ENCODE measurements at places on chromosomes 6 and 20.

- no peak for DNase-seq
These were observed 96.5 kb downstream of the ALDH8A1 start for GRCh38 chr6:134853111-134854055.

- no peak for DNase-seq
These were observed 49.2 kb downstream of the CBFA2T2 start for GRCh38 chr20:33539129-33539528.

DNA sequence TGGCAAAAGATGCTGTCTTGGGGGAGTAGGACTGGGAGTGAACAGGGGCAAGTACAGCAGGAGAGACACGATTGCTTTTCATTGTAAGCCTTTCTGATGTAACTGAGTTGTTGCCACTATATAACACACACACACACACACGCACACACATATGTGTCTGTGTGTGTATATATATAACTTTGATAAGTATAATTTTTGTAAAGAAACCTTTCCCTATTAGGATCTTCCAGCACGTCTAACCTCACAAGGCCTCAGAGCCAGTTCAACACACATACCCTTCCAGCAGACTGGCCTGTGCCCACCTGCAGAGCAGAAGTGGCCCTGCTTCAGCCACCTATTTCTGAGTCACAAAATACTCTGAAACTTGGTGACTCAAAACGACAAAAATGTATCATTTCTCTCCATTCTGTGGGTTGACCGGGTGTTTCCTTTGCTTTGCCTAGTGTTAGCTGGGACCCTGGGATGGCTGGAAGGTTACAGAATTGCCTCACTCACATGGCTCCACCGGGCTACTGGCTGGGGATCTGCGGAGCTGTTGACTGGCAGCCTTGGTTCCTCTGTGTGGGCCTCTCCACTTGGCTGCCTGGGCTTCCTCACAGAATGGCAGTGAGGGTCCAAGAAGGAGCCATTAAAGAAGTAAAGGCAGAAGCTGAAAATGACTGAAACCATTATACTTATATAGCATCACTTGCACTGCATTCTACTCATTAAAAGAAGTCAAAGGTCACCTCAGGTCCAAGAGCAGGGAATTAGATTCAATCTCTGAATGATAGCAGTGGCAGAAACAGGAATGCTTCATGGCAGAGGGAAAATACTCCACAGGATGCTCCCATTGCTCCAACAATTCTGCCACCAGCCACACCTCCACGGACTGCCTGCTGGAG is 126.4 kb downstream of the BANF2 start:
- DNase-seq = no peak

GRCh38 chr6:17602888-17603287 is 2.8 kb downstream of the FAM8A1 start:
- no peak for DNase-seq

GRCh38 chr20:64183313-64183712 is 19.1 kb downstream of the MYT1 start:
- no peak for DNase-seq

DNA sequence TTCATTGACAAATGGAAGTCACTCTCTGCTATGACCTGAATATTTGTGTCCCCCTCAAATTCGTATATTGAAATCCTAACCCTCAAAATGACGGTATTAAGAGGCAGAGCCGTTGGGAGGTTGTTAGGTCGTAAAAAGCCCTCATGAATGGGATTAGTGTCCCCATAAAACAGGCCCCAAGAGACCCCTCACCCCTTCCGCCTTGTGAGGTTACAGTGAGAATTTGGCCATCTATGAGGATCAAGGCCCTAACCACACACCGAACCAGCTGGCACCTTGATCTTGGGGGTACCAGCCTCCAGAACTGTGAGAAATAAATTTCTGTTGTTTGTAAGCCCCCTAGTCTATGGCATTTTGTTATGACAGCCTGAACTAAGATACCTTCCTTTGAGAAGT is 52.5 kb upstream of the SLC22A16 start:
- no peak for DNase-seq

DNA sequence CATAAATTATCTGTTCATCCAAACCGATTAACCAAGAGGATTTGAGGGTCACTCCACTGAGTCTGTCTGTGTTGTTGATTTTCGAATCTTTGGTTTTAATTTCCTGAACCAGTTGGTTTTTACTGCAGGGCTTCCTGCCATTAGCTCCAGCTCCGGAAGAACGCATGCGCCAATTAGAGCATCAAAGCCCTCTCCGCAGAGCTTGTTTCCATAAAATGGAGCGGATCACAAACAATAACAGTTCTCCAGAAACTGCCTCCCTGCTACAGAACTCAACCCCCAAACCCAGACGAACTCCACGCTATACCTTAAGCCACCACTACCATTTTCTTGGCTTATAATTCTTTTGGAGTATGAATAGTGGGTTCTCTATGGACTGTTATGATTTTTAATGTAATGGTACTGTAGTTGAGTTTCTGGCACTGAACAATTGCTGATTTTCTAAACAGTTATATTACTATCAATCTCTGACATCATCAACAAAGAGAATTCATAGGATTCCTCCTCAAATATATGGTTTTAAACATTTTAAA is 13.8 kb downstream of the TFAP2A start:
- DNase-seq = no peak

- peak; percentile 10 for DNase-seq
These were observed 187.2 kb upstream of the SOX4 start for GRCh38 chr6:21406316-21406715.

- no peak for DNase-seq
These were observed 121.7 kb upstream of the MYLIP start for GRCh38 chr6:16007146-16007545.

DNA sequence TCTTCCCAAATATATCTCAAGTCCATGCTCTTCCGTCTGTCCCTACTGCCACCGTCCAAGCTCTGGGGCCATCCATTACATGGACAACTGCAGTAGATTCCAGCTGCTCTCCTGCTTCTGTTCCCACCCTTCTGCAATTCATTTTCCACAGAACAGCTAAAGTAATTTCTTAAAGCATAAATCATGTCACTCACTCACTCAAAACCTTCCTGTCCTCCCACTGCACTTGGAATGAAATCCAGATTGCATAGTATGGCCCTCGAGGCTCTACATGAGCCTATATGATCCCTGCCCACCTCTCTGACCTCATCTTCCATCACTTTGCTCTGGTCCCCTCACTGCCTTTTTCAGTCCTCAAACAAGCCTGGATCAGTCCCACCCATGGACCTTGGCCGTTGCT is 10.9 kb downstream of the PHACTR2 start:
- no peak for DNase-seq

GRCh38 chr20:63134201-63134612 is 81.7 kb downstream of the YTHDF1 start:
- DNase-seq = no peak

DNA sequence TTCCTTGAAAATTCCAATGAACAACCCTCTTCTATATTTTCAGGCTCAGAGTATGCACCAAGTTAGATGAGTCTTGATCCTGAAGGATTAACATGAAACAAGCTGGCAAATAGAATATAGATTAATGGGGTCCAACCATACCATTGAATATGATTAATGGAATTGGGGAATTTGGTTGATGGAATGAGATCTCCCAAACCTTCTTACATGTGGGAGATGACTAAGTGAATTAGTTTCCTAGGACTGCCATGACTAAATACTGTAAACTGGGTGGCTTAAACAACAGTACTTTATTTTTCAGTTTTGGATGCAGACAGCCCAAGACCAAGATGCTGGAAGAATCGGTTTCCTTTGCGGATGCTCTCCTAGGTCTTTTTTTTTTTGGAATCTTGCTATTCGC is 347.0 kb downstream of the QKI start:
- DNase-seq = no peak

All from muscle of back (tissue), 13 donors.